CD4-positive, alpha-beta T cell treated with Interleukin-17A for 4 hours (primary cell): ENCODE measurements at places on chromosomes 7 and 10.

DNA sequence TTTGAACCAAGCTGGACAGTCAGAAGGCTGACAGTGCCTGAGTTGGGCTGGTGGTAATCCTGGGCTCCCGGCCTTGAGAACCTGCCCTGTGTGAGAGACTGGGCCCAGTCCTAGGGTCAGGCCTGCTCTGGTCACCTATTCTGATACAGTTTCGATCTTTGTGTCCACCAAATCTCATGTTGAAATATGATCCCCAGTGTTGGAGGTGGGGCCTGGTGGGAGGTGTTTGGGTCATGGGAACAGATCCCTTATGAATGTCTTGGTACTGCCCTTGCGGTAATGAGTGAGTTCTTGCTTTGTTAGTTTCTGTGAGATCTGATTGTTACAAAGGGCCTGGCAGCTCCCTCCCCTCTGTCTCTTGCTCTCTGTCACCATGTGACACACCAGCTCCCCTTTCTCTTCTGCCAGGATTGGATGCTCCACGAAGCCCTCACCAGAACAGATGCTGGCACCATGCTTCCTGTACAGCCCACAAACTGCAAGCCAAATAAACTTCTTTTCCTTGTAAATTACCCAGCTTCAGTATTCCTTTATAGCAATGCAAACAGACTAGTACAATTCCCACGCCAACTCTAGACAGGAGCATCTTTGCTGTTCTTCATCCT is 111.8 kb upstream of the ZNF438 start:
- no peak for DNase-seq

- no peak for DNase-seq
Observed at GRCh38 chr10:35516102-35516670, 89.0 kb upstream of the GJD4 start.

GRCh38 chr7:48681006-48681405 is 243.3 kb upstream of the CDC14C start:
- DNase-seq = no peak

- DNase-seq = no peak
Observed at GRCh38 chr10:76125900-76126299, 694.5 kb downstream of the LRMDA start.

GRCh38 chr7:139811066-139811465 is 18.0 kb upstream of the TBXAS1 start:
- DNase-seq = no peak

GRCh38 chr7:142862786-142863400 is 8.0 kb downstream of the EPHB6 start:
- DNase-seq = no peak

DNA sequence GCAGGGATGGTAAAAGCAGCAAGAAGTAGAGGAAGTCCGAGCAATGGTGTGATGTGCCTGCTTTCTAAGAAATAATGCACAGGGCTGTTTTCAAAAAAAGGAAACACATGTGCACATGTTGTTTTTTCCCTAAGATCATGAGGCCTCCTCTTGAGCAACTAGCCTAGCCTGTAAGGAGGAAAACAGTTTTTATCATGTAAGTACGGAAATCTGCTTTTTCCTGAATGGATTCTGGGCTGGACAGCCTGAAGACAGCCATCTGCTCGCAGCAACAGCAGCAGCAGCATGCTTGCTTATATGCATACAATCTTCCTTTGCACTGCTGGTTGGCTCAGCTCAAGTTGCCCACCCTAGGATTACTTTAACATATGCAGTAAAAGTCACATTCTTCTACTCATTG is 87.1 kb downstream of the HIBADH start:
- DNase-seq = no peak

DNA sequence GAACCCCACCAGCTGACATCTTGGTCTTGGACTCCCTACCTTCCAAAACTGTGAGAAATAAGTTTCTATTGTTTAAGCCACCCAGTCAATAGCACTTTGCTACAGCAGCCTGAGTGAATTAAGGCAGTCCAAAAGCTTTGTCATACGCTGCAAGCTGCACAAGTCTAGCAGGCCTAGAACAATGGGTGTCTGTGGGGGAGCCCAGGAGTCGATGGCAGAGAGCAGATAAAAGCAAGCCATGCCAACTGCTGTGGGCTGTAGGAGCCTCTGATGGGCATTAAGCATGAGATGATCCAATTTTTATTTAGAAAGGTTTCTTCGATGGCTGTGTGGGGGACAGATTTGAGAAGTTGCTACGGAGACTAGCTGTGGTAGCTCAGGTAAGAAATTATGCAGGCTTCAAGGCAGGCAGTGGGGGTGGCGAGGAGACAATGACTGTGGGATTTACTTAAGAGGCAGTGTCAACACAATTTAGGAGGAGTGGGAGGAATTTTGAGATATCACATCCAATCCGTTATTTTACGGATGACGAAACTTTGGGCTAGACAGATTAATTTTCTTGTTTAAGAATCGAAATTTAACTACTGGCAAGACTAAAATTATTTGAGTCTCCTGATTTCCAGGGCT is 110.4 kb downstream of the NRCAM start:
- DNase-seq = no peak

- no peak for DNase-seq
Observed at GRCh38 chr10:1292611-1293031, 236.4 kb downstream of the WDR37 start.

- DNase-seq = no peak
Observed at GRCh38 chr10:84224411-84225028, 824 bp downstream of the LRIT2 start.

DNA sequence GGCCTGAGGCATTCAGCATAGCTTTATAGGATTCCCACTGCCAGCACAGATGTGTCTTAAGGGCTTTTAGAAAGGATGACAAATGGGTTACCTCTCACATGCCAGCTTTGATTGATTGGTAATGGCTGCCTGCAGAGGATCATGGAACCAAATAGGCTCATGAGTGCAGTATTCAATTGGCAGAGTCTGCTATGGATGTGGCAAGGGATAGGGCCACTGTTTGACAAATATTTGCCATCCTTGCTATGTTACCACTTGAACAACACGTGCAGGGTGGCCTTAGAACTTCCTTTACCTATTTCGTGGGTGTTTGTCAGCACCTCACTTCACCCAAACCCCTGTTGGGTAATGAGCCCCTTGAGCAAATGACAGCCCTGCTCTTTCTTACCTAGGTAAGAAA is 139.2 kb downstream of the C10orf105 start:
- DNase-seq = no peak

DNA sequence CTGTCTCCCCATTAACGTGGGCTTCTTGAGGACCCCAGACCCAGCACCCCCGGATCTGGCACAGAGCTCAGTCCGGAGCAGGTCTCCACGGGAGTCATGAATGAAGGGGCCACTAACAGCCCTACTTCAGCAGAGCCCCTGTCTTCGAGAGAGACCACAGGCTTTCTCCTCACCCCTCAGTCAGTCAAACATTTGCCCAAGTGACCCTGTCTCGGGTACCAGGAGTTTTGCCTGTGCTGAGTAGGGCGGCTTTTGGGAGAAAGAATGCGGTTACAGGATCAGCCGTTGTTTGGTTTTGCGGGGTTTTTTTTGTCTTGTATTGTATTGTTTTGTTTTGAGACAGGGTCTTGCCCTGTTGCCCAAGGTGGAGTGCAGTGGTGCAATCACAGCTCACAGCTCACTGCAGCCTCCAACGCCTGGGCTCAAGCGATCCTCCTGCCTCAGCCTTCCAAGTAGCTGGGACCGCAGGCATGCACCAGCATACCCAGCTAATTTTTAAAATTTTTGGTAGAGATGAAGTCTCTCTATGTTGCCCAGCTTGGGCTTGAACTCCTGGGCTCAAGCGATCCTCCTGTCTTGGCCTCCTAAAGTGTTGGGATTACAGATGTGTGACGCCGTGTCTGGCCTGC is 16.5 kb downstream of the ADAP1 start:
- no peak for DNase-seq

DNA sequence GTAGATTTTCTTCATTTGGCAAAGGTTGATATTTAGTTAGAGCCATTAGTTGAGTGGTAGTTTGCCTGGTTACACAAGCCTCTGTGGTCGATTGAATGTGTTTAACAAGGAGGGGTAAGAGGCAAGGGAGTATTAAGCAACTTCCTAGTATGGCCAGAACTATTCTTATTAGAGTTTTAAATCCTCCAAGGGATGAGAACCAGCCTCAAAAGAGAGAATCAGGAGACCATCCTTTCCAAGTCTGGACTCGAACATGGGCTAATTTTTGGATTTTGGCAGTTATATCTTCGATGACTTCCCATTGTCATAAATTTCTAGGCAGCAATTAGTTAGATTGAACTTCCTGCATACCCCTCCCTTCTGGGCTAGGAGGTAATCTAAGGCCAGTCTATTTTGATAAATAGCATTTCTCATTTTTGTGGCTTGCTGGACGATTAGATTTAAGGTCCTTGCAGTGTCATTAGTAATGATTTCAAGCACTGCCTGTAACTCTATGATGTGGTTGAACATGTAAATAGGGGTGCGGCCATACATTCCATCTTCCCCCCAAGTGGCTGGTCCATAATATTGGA is 219.5 kb upstream of the KCND2 start:
- DNase-seq = no peak

- DNase-seq = no peak
Observed at GRCh38 chr7:127667017-127667670, 15.2 kb downstream of the SND1 start.

DNA sequence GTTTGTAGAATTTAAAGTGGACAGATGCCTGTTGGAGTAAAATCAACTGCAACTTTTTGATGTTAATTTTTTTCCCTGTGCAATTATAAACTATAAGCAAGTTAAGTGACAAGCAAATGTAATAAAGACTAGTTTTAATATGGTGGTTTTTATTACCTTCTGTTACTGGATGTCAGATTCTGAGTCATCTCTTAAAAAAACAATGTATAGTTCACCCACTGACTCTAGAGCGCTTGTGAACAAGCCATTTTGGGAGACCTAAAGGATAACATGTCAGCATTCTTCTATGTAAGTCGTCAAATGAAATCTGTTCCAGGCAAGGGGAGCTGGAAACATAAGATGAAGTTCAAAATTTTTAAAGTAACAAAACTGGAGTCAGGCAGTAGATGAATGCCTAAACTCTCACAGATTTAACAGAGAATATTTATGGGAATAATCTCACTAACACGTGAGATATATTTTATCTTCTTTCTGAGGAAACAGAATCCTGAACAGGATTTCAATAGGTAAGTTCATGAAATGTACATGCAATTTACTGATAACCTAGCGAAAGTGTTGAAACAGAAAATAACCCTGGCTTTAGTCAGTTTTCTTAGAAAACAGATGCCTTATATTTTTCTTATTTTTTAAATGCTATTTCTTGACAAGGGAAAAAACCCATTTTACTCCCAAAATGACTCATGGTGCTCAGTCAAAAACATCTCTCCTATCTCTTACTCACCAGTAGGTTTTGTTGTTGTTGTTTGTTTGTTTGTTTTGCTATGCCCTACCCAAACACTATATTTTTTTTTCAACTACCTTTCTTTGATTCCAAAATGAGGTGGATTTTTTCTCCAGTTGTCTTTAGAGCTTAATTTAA is 91.7 kb downstream of the SLC39A12 start:
- DNase-seq = no peak

DNA sequence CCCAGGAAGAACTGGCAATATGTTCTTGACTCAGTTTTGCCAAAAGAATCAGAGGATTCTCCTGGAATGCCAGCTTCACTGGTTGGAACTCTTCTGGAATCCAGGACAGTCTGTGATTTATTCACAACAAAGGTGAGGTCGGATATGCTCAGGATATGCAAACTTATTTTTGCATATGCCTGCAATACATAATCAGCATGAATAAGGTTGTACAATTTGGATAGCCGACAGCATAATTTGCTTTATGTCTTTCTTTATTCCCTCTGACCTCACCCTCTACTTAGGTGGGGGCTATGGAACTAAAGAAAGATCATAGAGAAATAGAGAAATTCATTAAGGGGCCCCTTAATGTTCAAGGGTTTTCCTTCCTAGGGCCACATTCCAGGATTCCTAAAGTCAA is 57.6 kb upstream of the AKR1E2 start:
- DNase-seq = no peak
